ENCODE measurements at places on chromosomes 3 and 15.
A peak's percentile ranks its signal among the peaks of the same experiment; 100 is the strongest.

- DNase-seq = no peak
Measured at GRCh38 chr3:172717493-172718088, 6.7 kb upstream of the NCEH1 start.

DNA sequence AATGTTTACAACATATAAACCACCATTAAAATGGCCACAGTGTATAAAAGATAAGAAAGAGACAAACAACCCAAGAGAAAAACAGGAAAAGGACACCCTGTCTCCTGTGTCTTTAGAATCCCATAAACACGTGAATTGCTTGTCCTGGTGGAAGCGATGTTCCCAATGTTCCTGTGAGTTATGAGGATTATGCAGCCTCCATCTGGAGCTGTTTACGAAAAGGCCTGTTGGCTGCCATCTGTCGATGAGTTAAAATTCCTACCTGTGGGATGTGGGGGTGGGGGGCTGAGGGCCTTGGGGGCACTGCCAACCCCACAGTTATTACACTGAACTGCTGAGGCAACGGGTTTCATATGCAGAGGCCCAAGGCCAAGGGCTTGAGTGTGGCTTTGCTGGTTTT is 13.6 kb downstream of the NISCH start:
- DNase-seq = no peak

- no peak for DNase-seq
Measured at GRCh38 chr3:35644451-35644850, 5.1 kb downstream of the ARPP21 start.

DNA sequence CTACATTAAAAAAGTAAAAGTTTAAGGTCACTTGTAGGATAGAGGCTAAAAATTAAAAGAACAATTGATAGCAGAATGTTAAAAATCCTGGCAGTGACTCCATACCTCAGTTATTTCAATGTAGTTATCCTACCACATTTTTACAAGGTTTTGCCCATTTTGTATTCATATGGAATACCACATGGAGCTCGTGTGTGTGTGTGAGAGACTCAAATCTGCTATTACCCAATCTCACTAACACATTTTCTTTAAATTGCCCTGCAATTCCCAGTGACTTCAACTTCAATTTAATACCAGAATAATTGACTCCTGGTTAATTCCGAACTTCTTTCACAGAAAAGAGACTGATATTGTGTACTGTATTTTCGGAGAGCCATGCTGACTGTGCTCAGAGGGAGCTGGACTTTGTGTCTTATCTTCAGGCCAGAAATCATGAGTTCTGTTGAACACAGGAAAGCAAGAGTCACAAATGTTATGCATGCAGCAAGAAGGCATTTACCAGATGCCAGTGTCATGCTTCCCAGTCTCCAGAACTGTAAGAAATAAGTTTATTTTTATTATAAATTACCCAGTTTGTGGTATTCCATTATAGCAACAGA is 529.0 kb upstream of the NECTIN3 start:
- DNase-seq = no peak

GRCh38 chr15:59273234-59273633 is 66.6 kb downstream of the LDHAL6B start:
- no peak for DNase-seq

- DNase-seq = no peak
Measured at GRCh38 chr3:188205992-188206416, 52.0 kb downstream of the LPP start.

GRCh38 chr3:147119989-147120388 is 286.4 kb downstream of the ZIC4 start:
- peak; percentile 9 for DNase-seq

- no peak for DNase-seq
Measured at GRCh38 chr15:63502137-63502766, 2.1 kb upstream of the USP3 start.

GRCh38 chr15:74635228-74635627 is 19.6 kb downstream of the CLK3 start:
- DNase-seq = peak; percentile 73

DNA sequence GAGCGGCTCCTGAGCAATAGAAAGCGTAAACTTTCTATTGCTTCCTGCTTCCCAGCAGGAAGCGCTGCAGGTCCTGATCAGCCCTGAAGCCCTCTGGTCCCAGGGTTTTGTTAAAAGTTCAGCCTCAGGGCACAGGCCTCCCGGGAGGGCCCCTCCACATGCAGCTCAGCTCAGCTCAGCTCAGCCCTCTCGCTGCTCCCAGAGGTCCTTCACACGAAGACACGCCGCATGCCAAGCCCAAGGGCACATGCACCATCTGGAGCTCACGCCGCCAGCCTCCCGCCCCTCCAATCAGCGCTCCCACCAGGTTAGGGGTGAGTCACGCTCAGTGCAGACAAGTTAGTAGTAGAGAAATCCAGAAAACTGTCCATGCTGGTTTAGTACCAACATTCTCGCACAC is 12.7 kb downstream of the TKT start:
- DNase-seq = no peak

- no peak for DNase-seq
Measured at GRCh38 chr3:53137835-53138446, 7.7 kb upstream of the RFT1 start.

GRCh38 chr3:141661229-141662196 is 76.6 kb upstream of the RNF7 start:
- DNase-seq = no peak

- DNase-seq = no peak
Measured at GRCh38 chr15:101019366-101019896, 100.3 kb downstream of the LRRK1 start.

DNA sequence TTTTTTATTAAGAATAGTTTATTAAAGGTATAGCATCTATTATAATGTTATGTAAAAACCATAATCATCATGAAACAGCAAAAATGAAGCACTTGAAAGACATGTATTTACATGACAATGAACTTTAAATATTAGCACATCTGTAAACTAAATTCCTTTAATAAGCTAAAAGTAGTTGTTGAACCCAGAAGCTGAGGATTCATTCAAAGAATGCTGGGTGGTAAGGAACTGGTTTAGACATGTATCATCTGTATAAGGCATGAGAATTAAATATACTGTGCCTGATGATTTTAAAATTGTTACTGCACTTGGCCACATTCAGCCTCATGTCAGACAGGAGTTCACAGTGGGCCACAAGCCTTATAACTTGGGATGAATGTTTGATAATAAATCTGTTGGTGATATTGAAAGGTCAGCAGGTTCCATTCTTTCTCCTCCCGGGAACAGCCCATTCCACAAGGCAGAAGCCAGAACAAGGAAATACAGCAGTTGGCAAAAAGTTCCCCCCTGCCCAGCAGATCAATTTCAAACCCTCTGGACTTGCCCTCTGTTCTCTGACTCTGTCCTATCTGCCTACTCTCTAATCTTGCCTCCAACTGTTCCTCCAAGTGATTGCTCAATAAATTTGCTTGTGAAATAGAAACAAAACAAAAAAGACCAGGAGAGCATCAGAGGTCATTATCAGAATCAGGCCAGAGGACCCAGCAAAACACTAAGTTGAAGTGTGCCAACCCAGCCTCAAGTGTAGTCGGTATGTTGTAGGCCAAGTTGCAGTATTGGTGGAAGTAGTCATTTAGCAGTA is 49.8 kb upstream of the TEX264 start:
- DNase-seq = no peak
